ENCODE measurements at places on chromosomes 12 and 14. TPM values are rescaled to one million over a fixed set of nuclear protein-coding genes. Genes with fewer than 3 reads are reported as not detected.

- DNase-seq, result no peak
Observed at GRCh38 chr12:117044790-117045159, 54.4 kb downstream of the TESC start.

GRCh38 chr12:106131676-106132075 lies 7.1 kb downstream of the NUAK1 start:
- no peak for DNase-seq

DNA sequence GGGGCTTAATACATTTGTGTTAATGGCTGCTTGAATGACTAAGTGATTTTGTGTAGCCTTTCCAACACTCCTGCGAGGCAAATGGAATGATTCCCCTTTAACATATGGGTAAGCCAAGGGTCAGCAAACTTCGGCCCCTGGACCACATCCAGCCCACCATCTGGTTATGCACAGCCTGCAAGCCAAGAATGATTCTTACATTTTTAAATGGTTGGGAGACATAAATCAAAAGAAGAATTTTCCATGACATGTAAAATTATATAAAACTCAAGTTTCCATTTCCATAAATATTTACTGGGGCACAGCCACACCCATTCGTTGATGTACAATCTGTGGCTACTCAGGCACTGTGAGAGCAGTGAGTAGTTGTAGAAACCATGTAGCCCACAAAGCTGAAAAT lies 9.0 kb downstream of the SLC8B1 start:
- DNase-seq, result no peak

DNA sequence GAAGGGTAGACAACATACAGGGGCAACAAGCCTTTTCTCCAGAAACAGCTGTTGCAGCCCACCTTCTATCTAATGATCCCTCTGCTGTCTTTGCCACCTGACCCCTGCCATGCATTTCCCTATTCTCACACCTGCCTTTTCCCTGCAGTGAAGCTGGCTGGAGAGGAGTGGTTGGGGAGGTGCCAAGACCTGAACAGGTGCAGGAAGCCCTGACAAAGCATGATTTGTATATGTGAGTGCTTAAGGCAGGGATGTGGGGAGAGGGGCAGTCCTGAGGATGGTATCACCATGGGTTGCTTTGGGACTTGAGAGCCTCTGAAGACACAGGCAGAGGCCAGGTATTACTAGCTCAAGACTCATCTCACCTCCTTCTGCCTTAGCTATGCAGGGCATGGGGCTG lies 2.9 kb upstream of the PFDN5 start:
- no peak for DNase-seq

GRCh38 chr14:51430079-51430478 lies 190.0 kb downstream of the TMX1 start:
- no peak for DNase-seq

- no peak for DNase-seq
Observed at GRCh38 chr12:122371475-122372045, 50.9 kb downstream of the CLIP1 start.

- no peak for DNase-seq
Observed at GRCh38 chr14:61472801-61473376, 151.5 kb downstream of the PRKCH start.

DNA sequence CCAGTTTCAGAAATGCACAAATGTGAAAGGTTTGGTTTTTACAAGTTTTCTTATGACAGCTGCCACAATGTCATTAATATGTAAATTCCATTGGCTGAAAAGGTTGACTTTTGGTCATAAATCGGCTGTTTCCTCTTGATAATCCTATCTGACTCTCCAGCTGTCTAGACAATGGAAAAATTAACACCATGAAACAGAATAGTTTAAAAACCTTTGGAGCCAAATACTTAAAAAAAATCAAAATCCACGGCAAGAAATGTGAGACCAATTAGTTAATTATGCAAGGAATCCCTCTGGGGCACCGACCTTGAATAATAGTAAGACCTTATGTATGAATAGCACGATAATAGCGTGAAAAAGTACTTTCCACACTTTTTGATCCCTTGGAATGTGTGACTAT lies 138.0 kb downstream of the ZNF664 start:
- DNase-seq, result no peak

- DNase-seq, result no peak
Observed at GRCh38 chr14:23366426-23366921, 1.5 kb upstream of the EFS start.

GRCh38 chr12:79934281-79935020 lies 446 bp downstream of the PPP1R12A start:
- no peak for DNase-seq

- no peak for DNase-seq
Observed at GRCh38 chr12:128314611-128315010, 47.6 kb downstream of the TMEM132C start.

The GLS2 gene
- 2.9 TPM for total RNA-seq

The CD9 gene
- 284 TPM for total RNA-seq

The PRKD1 gene
- total RNA-seq, result 4.5 TPM

The PACS2 gene
- total RNA-seq, result 68.7 TPM

The SERPINA1 gene
- total RNA-seq, result 15.3 TPM

The GLIPR1L1 gene
- not detected for total RNA-seq
